Liver (tissue), 10 donors: ENCODE measurements at places on chromosomes 1 and 21.

- no peaks in the 10 kb centered on the region for H3K4me1 ChIP-seq
- H3K27me3 ChIP-seq, result no peaks in the 10 kb centered on the region
- no peak overlapping the region for H3K4me3 ChIP-seq
- no peak for DNase-seq
Measured at GRCh38 chr1:4395158-4395557, 259.3 kb upstream of the AJAP1 start.

- no peak overlapping the region for H3K27ac ChIP-seq
- no peaks in the 10 kb centered on the region for H3K27me3 ChIP-seq
- DNase-seq, result no peak
Measured at GRCh38 chr1:88658419-88658818, 25.7 kb upstream of the PKN2 start.

GRCh38 chr1:170698301-170699275, 34.7 kb downstream of the PRRX1 start:
- no peaks in the 10 kb centered on the region for H3K4me1 ChIP-seq
- no peaks in the 10 kb centered on the region for H3K36me3 ChIP-seq
- DNase-seq, result no peak
- peaks cover 4% of the 10 kb centered on the region for H3K27me3 ChIP-seq
- no peak overlapping the region for H3K27ac ChIP-seq
- H3K4me3 ChIP-seq, result no peak overlapping the region

GRCh38 chr1:51877434-51878307, 856 bp downstream of the NRDC start:
- no peaks in the 10 kb centered on the region for H3K27me3 ChIP-seq
- peak overlapping the region; percentile 91 for H3K27ac ChIP-seq
- H3K36me3 ChIP-seq, result no peaks in the 10 kb centered on the region
- peaks cover 13% of the 10 kb centered on the region for H3K4me1 ChIP-seq

- H3K27ac ChIP-seq, result no peak overlapping the region
- no peaks in the 10 kb centered on the region for H3K36me3 ChIP-seq
- no peak for DNase-seq
- H3K4me3 ChIP-seq, result no peak overlapping the region
- no peaks in the 10 kb centered on the region for H3K27me3 ChIP-seq
Measured at GRCh38 chr21:34790341-34790740, 121.5 kb downstream of the CLIC6 start.

- peak overlapping the region; percentile 92 for H3K27ac ChIP-seq
- H3K36me3 ChIP-seq, result no peaks in the 10 kb centered on the region
- H3K4me1 ChIP-seq, result no peaks in the 10 kb centered on the region
Measured at GRCh38 chr1:150022357-150022756, 11.8 kb upstream of the OTUD7B start.
